Fibroblast of mammary gland (primary cell): ENCODE measurements at places on chromosomes 12 and 14.
A peak's percentile ranks its signal among the peaks of the same experiment; 100 is the strongest.

DNA sequence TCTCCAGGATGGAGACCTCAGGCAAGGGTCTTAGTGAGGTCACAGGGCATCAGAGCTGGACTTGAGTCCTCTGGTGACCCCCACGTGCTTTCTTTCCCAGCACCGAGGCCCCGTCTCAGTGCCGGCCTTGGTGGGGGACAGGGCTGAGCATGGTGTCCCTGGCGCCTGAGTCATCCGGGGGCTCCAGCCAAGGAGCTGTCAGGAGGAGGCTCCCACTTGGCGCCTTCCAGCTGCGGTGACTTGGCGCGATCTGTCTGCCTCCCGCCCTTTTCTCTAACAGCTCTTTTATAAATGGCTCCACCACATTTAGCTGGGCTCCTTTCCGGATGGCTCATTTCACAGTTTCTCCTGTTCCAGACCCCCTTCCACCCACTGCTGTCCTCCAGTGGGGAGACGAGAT is 60.4 kb downstream of the PRMT8 start:
- no peak for DNase-seq

DNA sequence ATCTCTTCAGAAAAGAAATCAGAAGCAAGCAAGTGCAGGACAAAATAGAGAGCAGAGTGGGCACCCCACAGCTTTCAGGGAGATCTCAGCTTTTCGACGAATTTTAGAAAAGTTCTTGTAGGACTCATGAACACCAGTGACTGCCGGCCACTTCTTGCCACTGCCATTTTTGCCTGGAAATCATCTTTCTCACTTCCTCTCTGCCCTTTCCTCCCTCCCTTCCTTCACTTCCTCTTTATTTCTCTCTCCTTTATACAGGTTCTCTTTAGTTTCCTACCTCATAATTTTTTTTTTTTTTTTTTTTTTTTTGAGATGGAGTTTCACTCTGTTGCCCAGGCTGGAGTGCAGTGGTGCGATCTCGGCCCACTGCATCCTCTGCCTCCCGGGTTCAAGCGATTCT is 185.6 kb downstream of the APAF1 start:
- DNase-seq, result no peak

DNA sequence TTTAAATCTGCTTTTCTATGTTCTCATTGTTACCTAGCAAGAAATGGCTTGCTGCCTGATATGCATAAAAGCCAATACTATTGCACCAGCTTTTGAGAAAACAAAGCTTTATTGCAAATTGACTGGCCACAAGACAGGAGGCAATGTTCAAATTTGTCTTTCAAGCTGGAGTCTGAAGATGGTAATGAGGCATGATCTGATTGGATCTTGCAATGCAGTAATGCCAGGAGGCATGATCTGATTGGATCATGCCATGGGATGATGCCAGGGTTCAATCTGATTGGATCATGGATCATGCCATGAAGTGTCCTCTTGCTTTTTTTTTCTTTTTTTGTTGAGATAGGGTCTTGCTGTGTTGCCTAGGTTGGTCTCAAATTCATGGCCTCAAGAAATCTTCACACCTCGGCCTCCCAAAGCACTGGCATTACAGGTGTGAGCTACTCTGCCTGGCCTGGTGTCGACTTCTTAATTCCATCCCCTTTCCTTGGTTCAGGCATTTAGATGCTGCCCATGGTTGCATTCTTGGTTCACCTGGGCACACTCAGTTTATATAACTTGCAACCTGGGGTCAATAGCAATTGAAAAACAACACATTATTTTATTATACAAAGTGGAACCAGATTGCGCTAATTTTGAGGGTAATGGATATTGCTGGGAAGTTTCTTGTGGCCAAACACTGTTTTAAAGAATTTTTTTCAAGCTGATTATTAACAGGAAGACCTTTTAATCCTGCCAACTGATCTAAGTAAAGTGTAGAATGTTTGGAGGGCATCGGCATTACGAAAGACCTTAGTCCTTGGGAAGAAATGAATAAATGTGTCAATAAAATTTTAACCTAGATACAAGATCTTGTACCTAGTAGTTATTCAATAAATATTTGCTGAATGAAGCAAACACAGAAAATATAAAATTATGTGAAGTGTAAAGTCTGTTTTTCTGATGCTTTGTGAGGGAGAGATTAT is 38.8 kb downstream of the HSD17B6 start:
- DNase-seq, result peak; percentile 4

- DNase-seq, result no peak
Measured at GRCh38 chr14:104238424-104239184, 100.2 kb downstream of the KIF26A start.

DNA sequence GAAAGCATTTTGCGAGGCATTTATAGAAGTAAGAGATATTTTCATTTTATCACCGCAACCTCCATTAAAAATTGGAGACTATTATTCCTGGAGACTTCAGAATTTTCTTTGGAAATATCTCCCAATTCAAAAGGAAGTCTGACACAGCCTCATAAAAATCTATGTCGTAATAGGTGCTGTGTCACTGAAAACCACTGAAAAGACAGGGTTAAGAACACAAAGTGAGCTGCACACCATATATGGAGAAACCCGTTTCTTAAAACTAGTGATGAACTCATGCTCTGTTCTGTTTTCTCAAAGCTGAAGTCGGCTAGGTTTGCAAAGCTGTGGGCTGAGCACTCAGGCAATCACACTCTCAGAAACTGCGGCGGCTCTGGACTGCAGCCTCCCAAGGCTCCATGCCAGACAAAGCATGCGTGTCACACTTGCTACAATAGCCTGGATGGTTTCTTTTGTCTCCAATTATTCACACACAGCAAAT is at the start of gene GLIPR1:
Gene GLIPR1, plus strand, starts transcription at position 287 of the 481 bp plus-strand sequence. Its CDS starts 126 bp downstream, at position 413.
- peak; percentile 99 for DNase-seq

- no peak for DNase-seq
Measured at GRCh38 chr12:11833174-11833895, 183.9 kb downstream of the ETV6 start.

GRCh38 chr14:62133776-62134550 is 371.7 kb downstream of the SNAPC1 start:
- no peak for DNase-seq

GRCh38 chr12:43893670-43894069 is 57.8 kb downstream of the TMEM117 start:
- DNase-seq, result peak; percentile 79
